ENCODE measurements at places on chromosomes 12 and 14.
A peak's percentile ranks its signal among the peaks of the same experiment; 100 is the strongest.

DNA sequence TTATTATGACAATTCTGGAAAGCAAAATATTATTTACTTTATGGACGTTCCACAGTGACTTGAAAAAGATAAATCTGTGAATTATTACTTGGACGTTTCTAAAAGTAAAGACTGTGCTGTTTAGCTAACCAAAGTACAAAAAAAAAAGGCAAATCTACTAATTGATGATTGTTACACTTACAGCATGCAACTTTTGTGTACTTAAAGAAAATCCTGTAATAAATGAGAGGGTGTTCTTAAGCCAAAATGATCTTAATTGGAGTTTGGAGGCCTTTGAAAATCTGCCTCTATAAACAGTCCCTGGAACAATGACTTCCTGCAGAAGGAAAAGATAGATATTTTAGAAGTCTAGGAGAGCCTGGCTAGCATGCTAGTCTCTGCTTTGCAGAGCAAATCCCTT, 434.0 kb upstream of the SYT1 start:
- no peak for DNase-seq

GRCh38 chr12:132292328-132293319, 36.8 kb downstream of the GALNT9 start:
- DNase-seq, result no peak

DNA sequence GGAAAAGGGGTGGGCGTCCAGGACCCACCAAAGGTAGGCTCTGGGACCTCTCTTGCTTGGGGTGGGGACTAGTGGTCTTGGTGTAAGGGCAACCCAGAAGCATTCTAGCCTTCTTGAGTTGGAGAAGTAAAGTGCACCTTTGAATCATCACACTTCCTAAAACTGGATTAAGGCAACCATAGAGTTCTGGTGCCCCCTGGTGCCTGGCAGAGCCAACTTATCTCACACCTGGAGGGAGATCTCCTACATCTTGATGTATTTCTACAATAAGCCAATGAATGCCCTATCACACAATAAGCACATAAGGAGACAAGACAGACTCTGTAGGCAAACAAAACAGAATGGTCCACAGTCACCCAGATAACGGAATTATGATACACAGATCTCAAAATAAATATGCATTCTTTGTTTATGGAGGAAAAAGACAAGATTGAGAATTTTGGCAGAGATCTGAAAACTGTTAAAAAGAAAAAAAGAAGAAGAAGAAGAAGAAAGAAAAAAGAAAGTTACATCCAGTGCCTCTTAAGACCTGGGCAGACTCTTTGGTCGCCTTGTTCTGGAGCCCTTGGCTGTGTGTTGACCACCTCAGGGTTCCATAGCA, 95.9 kb upstream of the PPP2R5C start:
- DNase-seq, result peak; percentile 7

DNA sequence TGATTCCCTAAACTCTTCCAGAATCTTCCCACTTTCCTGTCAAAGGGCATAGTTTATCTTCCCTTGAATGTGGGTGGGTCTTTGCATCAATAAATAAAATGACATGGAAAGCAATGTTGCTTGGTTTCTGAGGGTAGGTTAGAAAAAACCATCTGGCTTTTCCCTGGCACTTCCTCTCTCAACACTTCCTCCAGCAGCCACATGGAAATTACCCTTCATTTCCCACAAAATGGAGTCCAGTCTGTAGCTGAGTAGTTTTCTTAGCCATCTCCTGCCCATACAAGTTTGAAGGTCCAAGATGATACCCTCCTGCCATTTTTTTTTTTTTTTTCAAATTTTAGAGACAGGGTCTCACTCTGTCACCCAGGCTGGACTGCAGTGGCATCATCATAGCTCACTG, 11.1 kb upstream of the NDUFA12 start:
- DNase-seq, result no peak

GRCh38 chr12:19894050-19894449, 454.8 kb downstream of the AEBP2 start:
- DNase-seq, result no peak

GRCh38 chr14:80536456-80536855, 325.2 kb upstream of the DIO2 start:
- DNase-seq, result no peak

DNA sequence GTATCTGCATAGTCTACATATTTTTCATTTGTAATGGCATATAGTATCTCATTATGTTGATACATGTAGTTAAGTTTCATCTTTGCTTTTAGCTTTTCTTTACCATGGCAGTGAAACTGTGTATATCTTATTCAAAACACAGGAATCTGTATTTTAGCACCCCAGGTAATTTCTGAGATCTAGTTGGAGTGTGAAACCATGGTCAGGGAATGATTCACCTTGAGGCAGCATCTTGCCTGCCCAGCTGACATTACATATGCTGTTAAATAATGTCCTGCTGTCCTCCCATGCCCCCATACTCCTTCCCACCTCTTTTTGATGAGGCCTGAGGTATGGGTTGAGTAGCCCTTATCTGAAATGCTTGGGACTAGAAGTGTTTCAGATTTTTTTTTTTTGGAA, 125.4 kb upstream of the ATF1 start:
- no peak for DNase-seq

Data from CD4-positive, alpha-beta T cell treated with Interferon gamma for 1 hour (primary cell).